ENCODE measurements at places on chromosomes 12 and 14.

DNA sequence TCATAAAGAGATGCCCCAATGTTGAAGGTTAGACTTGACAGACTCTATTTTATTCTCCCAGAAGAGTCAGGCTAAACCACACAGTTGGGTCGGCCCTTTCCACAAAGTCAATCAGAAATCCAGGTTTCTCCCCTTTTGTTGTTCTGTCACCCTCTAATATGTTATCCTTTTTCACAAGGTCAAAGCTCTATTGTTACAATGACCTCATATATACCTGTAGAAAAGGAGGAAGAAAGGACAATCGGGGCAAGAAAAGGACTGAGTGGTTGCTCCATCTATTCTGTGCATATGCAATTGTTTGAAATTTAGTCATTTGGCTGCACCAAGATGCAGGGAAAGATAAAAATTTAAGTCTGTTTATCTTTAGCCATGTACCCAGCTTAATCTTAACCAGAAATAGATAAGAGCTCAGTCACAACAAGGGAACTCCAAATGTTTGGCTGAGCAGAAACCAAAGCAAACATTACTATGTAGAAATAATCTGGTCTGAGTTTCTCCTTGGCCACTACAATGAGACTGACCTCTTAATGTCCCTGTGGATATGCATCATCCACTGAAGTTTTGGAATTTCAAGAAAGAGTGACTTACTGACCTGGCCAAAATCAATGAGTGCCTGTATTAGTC lies 503.7 kb downstream of the GALC start:
- no peak for DNase-seq

DNA sequence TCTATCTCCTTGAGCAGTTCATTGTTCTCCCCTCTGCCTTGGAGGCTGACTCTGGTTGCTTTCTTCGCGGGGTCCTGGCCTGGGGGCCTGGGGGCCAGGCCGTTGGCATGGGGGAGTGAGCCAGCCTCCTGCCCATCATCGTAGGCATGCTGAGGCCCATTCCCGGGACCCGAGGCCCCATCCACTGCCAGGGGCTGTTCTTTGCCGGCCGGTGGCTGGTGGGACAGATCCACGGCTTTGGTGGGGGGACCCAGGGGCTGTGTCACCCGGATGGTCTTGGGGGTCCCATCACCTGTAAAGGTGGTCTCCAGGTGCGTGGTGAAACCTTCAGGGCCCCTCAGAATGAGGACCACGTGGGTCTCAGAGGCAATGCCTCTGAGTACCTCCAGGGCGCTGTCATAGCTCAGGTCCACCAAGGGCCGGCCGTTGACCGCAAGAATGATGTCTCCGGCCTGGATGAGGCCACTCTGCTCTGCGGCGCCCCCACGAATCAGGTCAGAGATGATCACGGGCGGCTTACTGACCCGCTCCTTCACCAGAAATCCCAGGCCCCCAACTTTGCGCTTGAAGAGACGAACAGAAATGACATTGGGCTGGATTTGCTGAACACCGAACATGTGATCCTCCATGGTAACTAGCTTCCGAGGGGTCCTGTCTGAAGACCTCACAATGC lies 30.8 kb downstream of the NOS1 start:
- DNase-seq: no peak

DNA sequence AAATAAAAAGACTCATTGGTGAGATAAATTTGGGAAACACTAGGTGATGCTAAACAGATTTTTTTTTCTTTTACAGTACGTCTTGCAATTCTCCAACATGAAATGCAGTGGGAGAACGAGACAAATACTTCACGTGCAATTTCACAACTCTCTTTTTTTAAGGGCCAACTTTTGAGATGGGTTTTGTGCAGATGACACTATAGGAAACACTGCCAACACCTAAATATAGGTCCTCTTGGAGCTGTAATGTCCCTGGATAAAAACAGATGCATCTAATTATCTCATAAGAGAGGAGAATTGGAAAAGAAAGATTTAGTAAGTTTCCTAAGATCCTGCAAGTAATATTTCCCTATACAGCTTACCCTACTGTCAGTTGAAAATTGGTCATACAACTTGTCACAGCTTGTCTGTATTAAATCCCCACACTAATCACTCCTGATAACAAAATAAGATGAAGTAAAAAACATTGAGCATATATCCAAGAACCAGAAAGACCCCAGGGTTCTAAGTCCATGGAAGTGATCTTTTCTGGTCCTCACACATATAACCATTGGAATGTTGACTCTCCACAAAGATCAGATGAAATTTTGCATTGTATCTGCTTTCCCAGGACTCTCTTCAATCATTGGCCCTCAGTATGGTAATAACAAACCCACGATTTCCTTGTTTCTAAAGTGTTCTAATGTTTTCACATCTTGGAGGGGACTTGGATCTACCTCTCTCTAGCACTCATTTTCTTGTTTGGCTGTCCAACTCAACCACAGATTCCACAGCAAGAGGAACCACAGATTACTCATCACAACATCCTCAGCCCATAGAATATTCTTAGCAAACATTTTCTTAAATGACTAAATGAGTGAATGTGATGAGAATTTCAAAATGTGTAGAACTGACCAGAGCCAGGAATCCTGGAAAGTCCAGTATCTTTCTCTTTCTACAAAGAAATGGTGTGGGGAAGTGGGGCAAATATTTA lies 769.4 kb upstream of the USP15 start:
- DNase-seq: no peak

- DNase-seq: no peak
Measured at GRCh38 chr14:104394409-104394851, 185.1 kb upstream of the C14orf180 start.

- no peak for DNase-seq
Measured at GRCh38 chr12:26694402-26694801, 138.6 kb downstream of the ITPR2 start.

GRCh38 chr14:77084985-77085384 lies 13.1 kb upstream of the CIPC start:
- DNase-seq: no peak

- DNase-seq: no peak
Measured at GRCh38 chr12:53423597-53423996, at the start of gene AMHR2. AMHR2 (plus strand) TSS chr12:53423855; CDS start chr12:53423935, 80 bp downstream.

All from stimulated activated CD4-positive, alpha-beta T cell treated with anti-CD3 and anti-CD28 coated beads, Interleukin-15, amount 100 ng/mL, for 48 hours (primary cell).